Kidney (tissue), 22 donors: ENCODE measurements at places on chromosomes 16 and 17. TPM values are rescaled to one million over a fixed set of nuclear protein-coding genes. Genes with fewer than 3 reads are reported as not detected.

DNA sequence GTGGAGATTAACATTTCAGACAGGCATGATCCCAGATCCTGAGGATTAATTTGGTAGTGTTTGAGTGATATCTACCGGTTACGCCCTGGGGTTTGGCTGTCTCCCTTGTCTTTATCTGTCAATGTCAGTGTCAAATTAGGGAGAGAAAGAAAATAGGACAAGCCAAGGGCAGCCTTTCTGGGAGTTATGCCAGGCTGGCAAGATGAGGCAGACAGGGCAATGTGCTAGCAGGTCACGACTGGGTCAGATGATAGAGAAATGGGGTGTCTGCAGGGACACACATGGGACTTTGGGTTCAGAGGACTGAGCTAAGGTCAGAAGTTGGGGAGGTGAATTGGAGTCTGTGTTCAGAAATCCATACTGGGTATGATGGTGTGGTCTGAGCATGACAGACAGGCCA is 27.4 kb upstream of the LYRM9 start:
- no peak for DNase-seq

DNA sequence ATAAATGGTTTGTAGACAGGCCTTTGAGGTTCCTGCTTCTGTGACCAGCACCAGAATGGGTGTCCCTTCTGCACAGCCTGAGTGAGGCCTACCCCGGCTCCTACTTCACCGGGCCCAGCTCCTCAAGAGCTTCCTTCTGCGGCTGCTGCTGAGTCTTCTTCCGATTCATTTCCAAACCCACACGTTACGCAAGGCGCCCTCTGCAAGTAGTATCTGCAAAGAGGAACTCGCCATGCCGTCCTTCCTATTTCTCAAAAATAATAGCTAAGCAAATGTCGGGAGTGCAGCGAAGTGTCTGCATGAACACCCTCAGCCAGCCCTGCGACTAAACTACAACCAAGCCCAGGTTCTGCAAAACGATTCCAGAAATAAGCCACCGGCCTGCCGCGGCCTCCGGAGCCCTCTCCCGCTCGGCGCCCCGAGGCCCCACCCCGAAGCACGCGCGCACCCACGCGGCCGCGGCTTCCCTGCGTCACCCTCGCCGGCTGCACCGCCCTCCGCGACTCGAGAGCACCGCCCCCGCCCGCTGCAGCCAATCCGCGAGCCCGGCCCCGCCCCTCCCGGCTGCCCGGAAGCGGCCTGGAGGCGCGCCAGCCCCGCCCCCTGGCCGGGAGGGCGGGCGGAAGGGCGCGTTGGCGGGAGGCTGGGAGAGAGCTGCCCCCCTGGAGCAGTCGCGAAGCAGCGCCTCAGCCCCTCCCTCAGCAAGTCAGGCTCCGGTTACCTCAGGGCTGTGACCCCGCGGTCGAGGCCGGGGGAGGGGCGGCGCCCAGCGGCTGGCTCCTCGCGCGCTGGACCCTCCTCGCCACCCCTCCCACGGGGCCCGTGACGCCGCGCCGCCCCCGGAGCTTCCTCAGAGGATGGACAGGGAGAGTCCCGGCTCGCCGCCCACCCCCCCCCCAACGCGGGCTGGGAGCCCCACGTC is 8.3 kb downstream of the MNT start:
- peak; percentile 96 for DNase-seq

- peak; percentile 68 for DNase-seq
Observed at GRCh38 chr16:53052519-53053501, at the start of gene CHD9NB. TSS of gene CHD9NB (minus strand) at chr16:53052897. CDS start at chr16:53044158, 8,739 bp downstream.

- no peak for DNase-seq
Observed at GRCh38 chr16:8537691-8538342, 52.5 kb downstream of the TMEM114 start.

- DNase-seq = no peak
Observed at GRCh38 chr17:58521680-58522079, 7.2 kb upstream of the MTMR4 start.

ZNF423 gene
- 8.4 TPM for total RNA-seq

DNA sequence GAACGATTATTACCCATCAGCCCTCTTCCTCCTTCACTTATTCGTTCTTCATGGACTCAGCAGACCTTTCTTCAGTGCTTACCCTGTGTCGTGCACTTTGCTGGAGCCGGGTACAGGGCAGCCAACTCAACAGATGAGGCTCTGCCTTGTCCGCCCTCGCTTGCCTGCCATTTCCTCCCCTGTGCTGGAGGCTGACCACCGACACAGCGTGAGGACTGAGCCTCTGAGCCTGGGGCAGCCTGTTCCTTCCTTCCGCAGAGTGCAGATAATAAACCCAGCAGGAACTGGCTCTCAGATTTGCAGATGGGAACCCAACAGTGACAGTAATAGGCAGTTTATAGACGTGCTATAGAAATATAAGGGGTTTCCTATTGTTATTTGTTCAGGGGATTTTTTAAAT is 7.0 kb upstream of the SLC39A11 start:
- DNase-seq = no peak

DNA sequence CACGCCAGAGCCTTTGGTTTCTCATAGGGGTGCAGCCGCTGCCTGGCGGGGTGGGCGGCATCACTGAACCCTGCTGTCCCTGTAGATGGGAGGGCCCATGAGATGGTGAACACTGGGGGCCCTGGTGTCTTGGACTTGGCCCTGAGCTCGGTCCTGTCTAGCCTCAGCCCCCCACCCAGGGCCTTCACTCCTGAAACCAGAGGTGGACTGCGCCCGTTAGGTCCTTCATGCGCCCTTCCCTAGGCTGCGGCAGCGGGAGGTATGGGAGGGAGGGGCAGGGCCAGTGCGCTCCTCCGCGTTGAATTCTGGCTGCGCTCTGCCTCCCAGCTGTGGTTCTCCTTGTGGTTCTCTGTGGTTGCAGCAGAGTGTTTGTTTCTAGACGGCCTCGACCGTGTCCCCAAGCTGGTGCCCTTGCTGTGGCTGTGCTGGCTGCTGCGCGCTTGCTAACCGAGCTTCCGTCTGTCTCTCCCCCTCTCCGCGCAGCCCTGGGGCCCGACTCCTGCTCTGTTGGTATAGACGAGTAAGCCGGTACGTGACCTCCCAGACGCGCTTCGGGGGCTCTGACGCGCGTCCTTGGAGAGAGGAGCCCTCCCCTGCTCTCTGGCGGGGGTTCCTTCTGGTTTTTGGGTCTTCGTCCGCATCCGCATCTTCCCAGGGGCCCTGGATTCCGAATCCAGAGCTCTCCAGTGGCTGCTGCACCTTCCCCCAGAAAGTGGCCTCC is 7.4 kb upstream of the NUDT16L1 start:
- DNase-seq = no peak

DNA sequence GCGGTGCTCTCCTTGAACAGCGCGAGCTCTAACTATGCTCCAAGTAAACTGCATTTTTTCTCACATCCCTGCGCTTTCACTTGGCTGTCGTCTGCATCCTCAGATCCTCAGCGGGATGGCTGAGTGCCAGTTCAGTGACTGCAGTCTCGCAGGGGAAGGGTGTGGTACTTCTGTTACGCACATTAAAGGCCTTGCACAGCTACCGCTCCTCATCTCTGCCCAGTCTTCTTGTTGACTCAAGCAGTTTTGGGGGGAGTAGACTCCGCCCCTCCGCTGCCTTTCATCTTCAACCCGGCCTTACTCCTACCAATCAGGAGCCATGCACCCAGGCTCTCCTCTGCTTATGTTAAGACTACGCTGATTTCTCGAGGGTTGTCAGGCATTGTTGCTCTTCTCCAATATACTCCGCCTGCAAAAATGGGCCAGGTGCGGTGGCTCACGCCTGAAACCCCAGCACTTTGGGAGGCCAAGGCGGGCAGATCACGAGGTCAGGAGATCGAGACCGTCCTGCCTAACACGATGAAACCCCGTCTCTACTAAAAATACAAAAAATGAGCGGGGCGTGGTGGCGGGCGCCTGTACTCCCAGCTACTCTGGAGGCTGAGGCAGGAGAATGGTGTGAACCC is 10.0 kb downstream of the ATP5PD start:
- DNase-seq = no peak

ABCC6 gene
- total RNA-seq = 7.5 TPM

DNA sequence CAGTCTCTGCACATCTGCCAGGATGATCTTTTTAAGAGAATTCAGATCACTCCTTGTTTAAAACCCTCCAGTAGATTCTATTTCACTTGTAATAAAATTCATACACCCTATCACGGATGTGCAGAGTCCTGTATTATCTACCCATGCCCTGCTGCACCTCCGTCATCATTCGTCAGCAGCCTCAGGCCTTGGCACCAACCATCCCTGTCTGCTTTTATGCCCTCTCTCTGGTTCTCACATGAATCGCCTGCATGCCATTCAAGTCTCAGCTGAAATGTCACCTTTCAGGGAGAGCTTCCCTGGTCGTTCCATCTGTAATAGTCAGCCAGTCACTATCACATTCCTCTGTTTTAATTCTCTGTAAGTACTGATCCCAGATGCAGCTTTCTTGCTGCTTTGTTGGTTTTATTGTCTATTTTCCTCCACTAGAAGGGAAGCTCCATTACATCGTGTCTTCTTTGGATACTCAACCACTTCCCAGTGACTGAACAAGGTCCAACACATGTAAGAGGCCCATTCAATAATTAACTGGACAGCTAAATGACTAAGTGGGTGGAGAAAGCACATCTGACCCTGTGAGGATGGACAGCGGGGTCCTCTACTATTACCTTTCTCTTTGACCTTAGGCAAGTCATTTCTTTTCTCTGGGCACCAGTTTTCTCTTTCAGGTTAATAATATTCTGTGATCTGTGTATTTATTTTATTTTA is 81.2 kb upstream of the GOT2 start:
- DNase-seq = no peak

- DNase-seq = no peak
Observed at GRCh38 chr16:3071655-3072054, 6.2 kb downstream of the IL32 start.

ANKFN1 gene
- 0.19 TPM for total RNA-seq

DNA sequence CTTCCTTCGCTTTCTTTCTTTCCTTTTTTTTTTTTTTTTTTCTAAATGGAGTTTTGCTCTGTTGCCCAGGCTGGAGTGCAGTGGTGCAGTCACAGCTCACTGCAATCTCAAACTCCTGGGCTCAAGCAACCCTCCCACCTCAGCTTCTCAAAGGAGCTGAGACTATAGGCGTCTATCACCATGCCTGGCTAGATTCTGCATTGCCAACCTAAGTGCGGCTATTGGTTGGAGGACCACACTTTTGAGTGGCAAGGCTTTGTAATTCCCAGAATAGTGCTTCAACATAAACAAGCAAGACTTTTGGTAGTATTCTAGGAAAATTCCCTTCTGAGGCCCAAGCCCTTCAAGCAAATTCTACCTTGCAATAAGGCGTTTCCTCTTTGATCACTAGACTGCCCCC is 107.8 kb downstream of the YPEL2 start:
- no peak for DNase-seq

GRCh38 chr17:81324177-81324850 is 29.2 kb upstream of the SLC38A10 start:
- no peak for DNase-seq

DNA sequence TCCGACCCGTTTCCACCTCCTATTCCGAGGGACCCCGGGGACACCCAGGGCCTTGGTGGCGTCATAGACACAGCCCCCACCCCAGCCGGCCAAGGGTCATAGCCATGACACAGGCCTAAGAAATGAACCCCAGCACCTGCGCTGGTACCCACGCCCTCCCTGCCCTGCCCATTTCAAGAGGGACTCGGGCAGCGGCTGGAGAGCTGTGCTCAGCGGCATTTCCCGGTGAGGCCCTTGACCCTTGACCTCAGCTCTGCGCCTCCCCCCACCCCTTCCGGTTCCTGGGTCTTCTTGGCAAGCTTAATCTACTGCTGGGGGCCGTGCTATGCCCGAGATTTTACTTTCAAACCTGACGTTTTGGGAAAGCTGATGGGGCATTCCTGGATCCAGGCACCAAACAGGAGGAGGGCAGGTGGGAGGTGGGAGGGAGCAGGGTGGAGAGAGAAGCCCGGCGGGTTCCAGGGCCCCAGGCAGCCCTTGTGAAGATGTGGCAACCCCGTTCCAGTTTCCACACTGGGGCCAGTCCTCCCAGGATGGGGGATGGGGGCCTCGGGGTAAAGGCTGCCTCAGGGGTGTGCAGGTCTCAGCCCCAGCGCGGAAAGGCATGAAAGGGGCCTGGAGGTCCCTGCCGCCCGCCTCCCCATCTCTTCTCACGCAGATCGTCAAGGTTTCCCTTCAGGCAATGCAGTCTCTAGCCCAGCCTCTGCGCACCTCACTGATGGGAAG is at the start of gene SLC22A31:
TSS of gene SLC22A31 (minus strand) at position 414 of the 726 bp plus-strand sequence. CDS start at position 378, 36 bp downstream.
- DNase-seq = peak; percentile 76

- no peak for DNase-seq
Observed at GRCh38 chr17:43327421-43327820, 71.4 kb upstream of the ARL4D start.

- DNase-seq = no peak
Observed at GRCh38 chr16:50059669-50060068, 6.1 kb upstream of the HEATR3 start.

- DNase-seq = peak; percentile 85
Observed at GRCh38 chr16:67951485-67951884, 7.6 kb upstream of the LCAT start.

GRCh38 chr16:88541831-88542616 is 28.2 kb upstream of the ZC3H18 start:
- no peak for DNase-seq

- DNase-seq = no peak
Observed at GRCh38 chr17:37702598-37702997, 42.3 kb downstream of the HNF1B start.

GRCh38 chr17:74544991-74545842 is 698 bp downstream of the CD300C start:
- DNase-seq = peak; percentile 21

DNA sequence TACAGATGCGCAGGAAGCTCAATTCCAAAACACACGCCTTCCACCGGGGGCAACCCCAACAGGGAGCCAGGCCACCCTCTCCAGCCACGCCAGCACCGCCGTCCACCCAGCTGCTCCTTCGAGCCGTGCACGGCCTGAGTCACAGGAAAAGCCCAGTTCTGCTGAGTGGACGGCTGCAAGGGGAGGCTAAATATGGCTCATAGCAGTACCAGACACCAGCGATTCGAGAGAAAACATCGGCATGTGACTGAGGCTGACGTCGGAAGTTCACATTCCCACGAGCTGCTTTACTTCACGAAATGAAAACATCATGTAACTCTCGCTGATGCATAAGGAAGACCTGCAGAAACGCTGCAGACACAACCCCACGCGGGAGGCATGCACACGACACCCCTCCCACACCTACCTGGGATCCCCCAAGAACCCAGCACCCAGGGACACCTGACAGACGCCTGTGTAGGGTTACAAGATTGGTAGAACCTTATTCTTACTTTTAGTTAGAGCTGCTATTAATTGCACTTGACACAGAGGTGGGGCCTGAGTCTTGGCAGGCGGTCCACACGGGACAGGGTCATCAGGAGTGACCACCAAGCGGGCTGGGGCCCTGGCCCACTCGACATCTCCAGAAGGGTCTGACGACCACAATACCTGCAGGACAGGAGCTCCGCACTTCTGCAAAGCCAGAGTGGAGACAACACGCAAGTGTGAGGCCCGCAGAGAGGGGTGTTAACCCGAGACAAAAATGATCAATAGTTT is 116.8 kb downstream of the ANKRD11 start:
- no peak for DNase-seq

TIMP2 gene
- 172 TPM for total RNA-seq

- no peak for DNase-seq
Observed at GRCh38 chr17:10648956-10649355, 8.2 kb downstream of the MYH3 start.

NAA38 gene
- 69.6 TPM for total RNA-seq
